ENCODE measurements at places on chromosomes 16 and 17.

DNA sequence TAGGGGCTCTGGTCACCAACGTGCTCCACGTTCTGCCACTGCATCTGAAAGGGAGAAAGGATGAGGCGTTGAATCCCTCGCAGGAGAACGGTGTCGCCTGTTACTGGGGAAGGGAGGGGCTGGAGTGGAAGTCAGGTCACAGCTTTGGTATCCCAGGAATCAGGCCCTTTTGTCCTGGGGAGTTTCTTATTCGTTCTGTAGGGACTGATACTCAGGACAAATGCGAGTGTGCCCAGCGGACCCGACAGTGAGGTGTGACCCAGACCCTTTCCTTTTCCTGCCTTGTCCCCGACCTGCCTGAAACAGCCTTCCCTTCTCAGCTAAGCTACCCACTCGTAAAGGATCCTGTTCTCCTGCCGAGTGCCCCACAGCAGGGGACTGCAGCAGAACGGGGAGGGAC is 177.5 kb downstream of the VPS53 start:
- no peak for DNase-seq

GRCh38 chr17:2337544-2338314 is 428 bp downstream of the SGSM2 start:
- DNase-seq: no peak

GRCh38 chr17:16676676-16677268 is 13.3 kb upstream of the CCDC144A start:
- DNase-seq: no peak

GRCh38 chr17:9612006-9612405 is 33.3 kb upstream of the USP43 start:
- no peak for DNase-seq

DNA sequence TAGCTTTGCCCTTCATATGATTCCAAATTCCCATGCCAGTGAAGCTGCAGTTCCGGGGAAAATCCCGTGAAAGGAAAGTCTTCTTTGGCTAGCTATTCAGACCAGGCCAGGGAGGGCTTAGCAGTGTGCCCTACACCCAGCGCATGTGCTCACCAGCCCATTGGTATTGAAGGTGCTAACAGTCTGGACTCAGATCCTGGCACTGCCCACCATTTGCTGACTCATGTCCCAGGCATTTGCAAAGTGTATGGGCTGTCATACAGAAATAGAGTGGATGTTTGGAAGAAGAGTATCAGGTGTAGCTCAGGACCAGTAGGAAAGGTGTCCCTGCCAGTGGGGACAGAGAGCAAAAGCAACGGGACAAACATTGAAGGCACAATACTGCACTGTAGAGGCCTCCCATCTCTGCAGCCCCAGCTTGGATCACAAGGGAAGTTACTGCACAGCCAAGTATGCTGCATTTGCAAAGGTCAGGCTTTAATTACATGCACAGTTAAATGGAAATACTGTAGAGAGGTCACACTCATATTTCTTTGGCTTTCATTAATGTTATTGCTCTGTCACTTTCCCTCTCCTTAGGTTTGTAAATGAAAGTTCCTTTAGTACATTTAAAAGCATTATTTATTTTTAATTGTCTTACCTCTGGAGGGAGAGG is 220.0 kb downstream of the IRX3 start:
- DNase-seq: no peak

DNA sequence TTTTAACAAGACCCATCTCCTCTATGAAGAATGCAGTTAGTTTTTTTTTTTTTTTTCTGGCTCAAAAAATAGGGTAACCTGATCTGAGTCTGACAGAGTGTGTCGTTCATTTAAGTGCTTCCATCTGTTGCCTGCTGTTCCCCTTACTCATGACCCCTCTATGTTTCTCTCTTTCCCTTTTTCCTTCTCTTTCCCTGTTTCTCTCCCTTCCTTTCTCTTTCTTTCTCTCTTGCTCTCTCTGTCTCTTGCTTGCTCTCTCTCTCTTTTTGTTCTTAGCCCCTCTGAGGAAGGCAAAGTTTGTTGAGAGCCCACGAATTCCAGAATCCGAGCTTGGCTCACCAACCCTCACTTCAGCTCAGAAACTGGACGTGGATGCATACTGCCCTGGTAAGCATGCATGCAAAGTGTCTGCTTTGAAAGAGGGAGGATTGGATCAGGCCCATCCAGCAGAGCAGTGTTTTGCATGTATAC is 185.0 kb downstream of the TANC2 start:
- no peak for DNase-seq

DNA sequence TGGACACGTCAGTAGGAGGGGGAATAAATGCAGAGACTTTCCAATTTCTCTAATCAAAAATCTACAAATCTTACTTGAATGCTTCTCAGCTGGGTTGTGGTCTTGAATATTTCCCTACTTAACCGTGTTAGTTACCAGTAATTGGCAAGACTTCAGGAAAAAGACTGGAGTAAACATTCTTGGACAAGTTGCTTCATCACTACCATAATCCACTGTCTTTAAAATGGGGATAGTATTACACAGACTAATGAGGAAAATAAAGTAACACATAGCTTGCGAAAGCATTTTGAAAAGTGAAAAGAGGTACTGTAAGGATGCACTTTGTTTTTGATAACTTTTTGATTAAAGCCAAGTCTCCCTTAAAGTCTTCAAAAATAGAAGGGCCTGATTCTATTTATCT is 18.4 kb downstream of the MYH1 start:
- DNase-seq: no peak

DNA sequence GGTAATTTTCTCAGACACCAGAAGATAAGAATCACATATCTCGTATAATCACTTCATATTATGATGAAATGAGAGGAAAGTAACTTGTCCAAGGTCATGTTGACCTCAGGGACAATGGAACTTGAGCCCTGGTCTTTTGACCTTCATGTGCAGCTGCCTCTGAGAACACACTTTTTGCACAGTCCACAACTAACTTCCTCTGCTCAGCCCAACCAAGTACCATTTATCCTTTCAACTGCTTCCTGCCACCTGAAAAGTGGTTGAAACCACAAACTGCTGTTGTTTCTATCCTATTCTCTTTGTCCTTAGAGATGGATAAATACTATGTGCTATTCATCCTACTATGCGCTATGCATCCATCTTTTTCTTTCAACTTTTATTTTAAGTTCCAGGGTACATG is 2.3 kb upstream of the CCL1 start:
- no peak for DNase-seq

- no peak for DNase-seq
Observed at GRCh38 chr16:48895142-48895541, 285.2 kb upstream of the N4BP1 start.

GRCh38 chr17:339193-340061 is 13.2 kb downstream of the RPH3AL start:
- no peak for DNase-seq

DNA sequence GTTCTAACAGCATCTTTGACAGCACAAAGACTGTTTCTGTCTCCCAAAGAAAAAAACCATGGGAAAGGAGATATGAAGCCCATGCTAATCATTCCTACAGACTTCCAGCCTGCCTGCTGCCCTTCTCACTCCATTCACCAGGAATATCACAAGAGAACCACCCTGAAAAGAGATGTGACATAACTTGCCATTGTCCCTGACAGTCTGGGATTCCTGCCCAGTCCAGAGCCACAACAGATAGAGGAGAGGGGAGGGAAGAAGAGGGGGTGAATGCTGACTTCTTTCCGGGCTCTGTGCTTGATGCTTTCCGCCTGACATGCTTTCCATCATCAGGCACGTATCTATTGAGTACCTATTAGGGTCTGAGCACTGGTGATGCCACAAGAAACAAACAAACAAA is 31.6 kb upstream of the ASIC2 start:
- no peak for DNase-seq

Measured in GM12878 (cell line).